Substantia nigra (tissue), 51 donors: ENCODE measurements at places on chromosomes 5 and 9.

DNA sequence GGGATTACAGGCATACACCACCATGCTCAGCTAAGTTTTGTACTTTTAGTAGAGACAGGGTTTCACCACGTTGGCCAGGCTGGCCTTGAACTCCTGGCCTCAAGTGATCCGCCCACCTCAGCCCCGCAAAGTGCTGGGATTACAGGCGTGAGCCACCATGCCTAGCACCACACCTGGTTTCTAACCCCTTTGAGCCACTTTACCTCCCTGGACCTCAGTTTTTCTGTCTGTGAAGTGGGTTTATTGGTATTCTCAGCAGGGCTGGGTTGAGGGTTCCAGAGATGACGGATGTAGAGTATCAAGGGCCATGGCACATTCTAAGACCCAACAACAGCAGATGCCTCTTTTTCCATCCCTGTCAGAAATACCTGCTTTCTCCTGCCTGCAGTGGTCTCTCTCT is 38.6 kb downstream of the AMBP start:
- DNase-seq = no peak

DNA sequence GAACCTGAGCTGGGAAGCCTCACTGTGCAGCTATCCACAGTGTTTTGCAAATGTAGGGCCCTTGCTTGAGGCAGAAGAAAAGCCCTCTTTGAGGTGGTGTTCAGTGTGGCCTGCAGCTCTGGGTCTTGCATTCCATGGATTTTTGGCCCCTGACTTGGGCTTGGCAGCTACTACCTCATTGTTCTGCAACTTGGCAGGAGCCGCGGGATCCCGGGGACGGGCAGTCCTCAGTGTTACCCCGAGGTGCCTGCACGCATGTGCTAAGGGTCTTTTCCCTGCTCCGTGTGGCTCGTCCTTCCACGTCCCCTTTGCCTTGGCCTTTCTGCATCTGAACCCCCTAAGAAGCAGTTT is 39.8 kb downstream of the NEK6 start:
- peak; percentile 18 for DNase-seq

DNA sequence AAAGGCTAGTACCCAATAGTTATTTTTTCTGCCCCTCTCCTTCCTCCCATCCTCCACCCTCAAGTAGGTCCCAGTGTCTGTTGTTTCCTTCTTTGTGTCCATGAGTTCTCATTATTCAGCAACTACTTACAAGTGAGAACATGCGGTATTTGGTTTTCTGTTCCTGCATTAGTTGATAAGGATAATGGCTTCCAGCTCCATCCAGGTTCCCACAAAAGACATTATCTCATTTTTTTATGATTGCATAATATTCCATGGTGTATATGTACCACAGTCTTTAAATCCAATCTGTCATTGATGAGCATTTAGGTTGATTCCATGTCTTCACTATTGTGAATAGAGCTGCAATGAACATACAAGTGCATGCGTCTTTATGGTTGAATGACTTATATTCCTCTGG is 128.3 kb upstream of the ANKRD55 start:
- no peak for DNase-seq

GRCh38 chr5:58484505-58484904 is 6.7 kb upstream of the GAPT start:
- DNase-seq = no peak

GRCh38 chr5:173498286-173498685 is 118.2 kb downstream of the BOD1 start:
- DNase-seq = no peak

DNA sequence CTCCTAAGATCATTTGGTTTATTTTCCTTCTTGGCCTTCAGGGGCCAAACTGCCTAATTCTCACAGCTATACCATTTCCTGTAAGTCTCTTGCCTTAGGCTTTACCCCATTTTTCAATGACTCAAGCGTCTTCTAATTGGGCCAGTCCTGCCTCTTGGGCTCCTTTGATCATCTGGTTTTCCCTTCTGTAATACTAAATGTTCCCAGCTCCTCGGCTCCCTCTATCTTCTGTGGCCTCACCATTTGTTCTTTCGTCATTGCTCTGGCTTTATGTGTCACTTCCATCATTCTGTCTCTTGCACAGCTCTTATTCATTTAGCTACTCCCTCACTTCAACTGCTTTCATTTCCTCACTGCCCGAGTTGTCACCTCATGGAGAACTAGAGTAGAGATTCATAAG is 14.5 kb upstream of the SPINK7 start:
- DNase-seq = no peak

- DNase-seq = peak; percentile 81
Measured at GRCh38 chr9:111896942-111897600, 457 bp downstream of the UGCG start.

DNA sequence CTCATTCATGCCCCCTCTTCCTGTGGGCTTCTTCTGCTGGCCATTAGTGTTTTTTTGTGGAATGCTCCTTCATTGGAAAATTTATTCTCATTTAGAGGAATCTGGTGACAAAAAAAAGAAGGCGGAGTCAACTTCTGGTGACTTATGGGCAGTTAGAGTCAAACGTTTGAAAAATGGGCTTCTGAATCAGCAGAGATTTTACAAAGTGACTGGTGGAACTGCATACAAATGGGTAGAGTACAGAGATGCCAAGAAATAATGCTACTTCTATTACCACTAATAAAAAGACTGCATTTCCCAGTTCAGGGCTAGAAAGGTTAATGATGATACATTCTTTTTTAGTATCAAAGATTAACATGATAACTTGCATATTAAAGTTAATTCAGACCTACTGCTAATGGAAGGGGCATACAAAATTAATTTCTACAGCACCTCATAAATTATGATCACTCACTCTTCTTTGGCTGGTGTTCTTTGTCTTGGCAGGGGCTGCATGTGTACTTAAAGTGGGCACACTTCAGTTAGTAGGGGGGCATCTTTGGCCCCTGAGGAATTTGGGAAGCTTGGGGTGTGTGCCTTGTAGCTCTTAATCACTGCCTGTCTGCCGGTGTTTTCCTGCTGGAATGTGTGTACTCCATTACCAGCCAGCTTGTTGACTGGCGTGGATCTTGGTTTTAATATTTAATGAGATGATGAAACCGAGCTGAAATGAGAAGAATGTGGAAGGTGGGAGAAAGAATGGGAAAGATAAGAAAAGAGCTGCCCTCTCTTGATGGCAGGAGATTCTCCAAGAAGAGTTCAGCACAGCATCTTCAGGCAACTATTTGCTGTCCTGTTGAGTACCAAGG is 148.9 kb downstream of the DOCK2 start:
- DNase-seq = no peak

GRCh38 chr5:32259033-32259432 is 53.7 kb downstream of the MTMR12 start:
- DNase-seq = no peak

- no peak for DNase-seq
Measured at GRCh38 chr5:175617447-175617846, 40.4 kb upstream of the HRH2 start.

DNA sequence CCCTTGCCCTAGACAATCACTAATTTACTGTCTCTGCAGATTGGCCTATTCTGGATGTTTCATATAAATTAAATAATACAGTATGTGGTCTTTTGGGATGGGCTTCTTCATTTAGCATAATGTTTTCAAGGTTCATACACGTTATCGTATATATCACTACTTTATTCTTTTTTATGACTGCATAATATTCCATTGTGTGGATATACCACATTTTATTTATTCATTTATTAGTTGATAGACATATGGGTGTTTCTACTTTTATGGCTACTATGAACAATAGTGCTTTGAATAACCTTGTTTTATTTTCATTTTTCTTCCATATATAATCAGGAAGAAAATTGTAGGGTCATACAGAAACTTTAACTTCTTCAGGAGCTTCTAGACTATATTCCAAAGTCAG is 108.5 kb upstream of the PAPPA start:
- no peak for DNase-seq

DNA sequence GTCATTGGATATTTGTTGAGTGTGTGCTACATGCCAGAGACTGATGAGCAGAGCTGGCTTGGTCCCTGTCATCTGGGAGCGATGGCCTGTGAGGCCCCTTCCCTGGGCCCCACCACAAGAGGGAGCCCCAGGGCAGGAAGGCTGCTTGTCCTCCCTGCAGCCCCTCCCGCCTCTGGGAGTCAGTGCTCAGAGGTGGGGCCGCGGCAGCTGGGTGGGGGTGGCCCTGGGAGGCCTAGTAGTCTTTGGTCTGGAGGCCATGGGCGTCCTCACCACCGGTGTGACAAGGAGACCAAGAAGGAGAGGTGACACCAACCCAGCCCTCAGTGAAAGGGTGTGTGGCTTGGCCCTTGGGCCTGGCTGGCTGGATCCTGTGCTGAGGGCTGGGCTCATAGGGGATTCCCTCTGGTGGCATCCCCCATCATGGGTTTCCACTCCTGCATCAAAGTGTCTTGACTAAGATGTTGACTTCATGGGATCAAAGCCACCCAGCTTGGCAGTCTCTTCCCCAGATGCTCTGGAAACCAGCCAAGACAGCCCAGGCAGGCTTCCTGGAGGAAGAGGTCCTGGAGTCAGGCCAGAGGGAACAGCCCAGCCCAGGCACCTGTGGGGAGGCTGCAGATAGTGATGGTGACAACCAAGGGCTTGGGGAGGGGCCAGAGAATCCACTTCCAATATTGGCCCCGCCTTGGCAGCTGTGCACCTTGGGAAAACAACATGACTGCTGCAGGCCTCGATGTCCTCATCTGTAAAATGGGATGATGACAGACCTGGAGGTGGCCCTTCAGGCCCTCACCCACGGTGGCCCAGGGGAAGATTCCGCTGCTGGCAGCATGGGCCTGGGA is 166.7 kb downstream of the GAPVD1 start:
- no peak for DNase-seq

DNA sequence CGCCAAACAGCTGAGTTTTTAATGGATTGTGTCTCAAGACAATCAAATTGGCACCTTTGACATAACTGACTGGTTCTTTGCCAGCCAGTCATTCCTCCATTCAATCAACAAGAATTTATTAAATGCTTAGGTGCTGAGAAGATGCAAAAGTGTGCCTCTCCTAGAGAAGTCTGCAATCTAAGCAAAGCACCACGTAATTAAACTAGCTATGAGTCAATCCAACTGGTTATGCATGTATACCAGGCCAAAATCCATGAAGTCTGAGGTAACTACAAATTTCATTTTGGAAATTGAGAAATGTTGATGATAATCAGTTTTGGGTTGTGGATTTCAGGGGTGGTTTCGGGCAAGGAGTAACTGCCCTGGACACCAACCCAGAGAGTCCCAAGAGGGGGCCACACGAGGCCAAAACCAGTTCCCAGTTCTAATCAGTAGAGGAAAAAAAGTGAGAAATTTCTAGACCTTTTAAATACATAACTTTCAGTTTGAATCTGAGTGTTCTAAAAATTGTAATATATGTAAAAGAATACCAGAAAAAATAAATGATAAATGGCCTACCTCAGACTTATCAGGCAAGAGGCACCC is 92.6 kb downstream of the EFNA5 start:
- no peak for DNase-seq

DNA sequence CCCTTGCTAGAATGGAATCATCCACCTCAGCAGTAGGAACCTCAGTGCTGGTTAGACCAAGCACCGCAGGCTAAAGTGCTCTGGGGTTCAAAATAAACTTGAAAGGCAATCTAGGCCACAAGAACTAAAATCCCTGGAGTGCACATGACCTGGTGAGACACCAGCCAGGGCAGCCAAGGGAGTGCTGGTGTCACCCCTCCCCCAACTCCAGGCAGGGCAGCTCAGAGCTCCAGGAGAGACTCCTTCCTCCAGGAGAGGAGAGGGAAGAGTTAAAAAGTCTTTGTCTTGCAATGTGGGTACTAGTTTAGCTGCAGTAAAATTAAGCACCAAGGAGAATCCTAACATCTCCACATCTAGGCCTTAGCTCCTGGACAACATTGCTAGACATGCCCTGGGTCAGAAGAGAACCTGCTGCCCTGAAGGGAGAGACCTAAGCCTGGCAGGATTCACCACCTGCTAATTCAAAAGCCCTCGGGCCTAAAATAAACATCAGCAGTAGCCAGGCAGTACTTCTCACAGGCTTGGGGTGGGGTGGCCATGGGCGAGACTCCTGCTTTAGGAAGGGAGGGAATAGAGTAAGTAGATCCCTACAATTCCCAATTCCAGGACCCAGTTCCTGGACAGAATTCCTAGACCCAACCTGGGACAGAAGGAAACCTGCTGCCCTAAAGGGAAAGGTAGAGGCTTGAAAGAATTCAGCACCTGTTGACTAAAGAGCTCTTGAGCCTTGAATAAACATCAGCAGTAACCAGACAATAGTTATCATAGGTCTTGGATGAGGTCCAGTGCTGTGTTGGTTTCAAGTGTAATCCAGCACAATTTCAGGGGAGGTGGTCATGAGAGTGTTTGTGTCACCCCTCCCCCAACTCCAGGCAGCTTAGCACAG is 25.8 kb downstream of the UGT3A2 start:
- no peak for DNase-seq

- no peak for DNase-seq
Measured at GRCh38 chr5:66856041-66856805, 260.0 kb downstream of the MAST4 start.

DNA sequence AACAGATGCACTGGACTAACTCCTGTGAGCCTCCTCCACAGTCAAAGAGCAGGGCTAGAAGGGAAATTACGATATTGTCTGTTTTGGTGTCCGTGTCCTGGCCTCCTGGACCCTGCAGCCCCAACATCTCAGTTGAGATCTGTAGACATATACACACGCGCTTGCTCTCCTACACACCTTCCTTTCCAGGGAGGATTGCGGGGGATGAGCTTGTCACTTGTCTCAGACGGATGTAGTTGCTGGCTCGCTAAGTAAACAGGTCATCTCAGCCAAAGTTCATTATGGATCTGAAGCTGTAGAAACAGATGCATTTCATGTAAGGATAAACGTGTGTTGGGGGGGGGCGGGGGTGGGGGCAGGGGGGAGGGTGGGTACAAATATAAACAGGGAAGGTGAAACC is 549.3 kb downstream of the CCDC171 start:
- DNase-seq = no peak

DNA sequence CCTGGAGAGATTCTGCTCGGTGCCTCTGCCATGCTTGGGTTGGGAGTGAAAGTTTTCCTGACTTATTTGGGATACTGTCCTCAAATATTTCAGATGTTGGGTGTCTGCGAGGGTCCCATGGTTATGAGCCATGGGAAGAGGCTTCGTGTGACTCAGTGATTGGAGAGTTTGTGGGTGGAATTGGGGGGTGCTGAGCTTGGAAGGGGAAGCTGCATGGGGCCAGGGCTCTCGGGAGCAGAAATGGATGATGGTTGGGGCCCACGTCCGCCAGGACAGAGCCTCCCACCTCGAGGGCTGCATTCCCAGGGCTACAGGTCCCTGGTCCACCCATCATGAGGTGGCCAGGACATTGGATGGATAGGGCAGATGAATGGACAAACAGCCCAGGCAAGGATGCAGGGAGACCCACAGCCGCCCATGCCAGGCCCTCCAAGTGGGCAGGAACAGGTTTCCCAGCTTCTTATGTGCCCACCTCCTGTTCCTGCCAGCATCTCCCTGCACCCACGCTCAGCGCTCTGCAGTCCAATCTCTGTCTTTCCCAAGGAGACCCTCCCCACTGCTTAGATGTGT is 5.5 kb downstream of the OBP2B start:
- DNase-seq = no peak

DNA sequence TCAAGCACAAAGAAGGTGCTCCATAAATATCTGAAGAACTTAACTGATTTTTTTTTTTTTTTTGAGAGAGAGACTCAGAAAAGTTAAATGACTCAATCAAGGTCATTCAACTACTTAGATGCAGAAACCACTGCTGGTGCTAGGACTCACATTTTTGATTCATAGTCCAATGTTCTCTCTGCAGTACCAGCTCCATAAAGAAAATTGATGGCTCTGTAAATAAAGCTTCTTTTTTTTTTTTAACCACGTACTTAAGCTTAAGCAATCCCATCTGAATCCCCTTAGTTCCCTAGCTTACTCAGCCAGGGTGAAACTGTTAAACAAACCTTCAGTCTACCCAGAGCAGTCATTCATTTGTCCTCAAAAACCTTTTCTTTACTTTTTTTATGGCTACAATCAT is 657.0 kb upstream of the WWC1 start:
- DNase-seq = no peak

GRCh38 chr9:22457448-22457847 is 10.8 kb downstream of the DMRTA1 start:
- no peak for DNase-seq
